ENCODE measurements at places on chromosomes 5 and 9.

DNA sequence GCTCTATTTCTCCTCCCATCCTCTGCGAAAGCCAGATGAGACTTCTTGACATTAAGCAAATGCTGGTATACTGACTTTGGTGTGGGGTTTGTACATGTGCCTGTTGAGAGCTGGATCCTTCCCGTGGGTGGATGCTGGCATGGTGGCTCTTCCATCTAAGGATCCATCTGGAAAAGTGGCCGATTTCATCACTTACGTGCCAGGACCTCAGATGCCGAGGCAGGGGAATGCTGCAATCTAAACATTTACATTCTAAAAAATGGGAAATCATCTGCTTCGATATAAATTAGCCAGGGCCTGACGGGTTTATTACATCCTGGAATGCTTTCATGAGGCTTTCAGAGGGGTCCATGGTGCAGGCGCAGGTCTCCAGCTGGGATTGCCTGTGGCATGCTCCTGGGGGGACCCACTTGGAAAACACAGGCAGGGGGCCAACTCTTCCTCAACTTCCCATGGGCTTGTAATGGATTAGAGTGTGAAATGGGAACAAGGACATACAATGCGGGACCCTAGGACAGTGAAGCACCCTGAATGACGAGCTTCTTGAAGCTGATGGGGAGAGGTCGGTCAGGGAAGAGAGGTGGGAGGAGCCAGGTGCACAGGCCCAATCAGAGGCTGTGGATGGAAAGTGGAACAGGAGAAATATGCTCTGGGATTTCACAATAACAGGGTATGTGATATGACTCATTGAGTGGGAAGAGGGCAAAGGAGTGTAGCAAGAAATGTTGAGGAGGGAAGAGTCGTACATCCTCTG lies 105.5 kb upstream of the PITX1 start:
- no peaks in the 10 kb centered on the region for H3K4me1 ChIP-seq
- peaks cover 5% of the 10 kb centered on the region for H3K27me3 ChIP-seq
- no peak overlapping the region for H3K4me3 ChIP-seq
- H3K27ac ChIP-seq = no peak overlapping the region
- DNase-seq = no peak

DNA sequence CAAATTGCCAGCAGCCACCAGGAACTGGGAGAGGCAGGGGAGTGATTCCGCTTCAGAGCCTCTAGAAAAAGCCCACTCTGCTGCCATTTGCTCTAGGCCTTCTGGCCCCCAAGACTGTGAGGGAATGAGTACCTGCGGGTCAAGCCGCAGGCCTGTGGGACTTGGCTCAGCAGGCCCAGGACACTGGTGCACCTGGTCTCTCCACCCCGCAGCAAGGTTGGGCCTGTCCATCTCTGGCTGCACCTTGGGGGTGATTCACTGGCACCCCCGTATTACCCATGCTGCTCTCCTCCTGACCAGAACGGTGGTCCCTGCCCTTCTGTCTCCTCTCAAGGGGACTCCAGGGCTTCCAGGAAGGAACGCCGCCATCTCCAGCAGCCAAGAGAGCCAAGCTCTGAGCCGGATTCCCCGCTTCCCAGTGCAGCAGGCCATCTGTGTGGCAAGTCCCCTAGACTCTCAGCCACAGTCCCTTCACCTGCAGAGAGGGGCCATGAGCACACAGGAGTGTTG lies 78.4 kb upstream of the OLFM1 start:
- no peak overlapping the region for H3K4me3 ChIP-seq
- DNase-seq = no peak
- H3K27me3 ChIP-seq = peaks cover 8% of the 10 kb centered on the region

DNA sequence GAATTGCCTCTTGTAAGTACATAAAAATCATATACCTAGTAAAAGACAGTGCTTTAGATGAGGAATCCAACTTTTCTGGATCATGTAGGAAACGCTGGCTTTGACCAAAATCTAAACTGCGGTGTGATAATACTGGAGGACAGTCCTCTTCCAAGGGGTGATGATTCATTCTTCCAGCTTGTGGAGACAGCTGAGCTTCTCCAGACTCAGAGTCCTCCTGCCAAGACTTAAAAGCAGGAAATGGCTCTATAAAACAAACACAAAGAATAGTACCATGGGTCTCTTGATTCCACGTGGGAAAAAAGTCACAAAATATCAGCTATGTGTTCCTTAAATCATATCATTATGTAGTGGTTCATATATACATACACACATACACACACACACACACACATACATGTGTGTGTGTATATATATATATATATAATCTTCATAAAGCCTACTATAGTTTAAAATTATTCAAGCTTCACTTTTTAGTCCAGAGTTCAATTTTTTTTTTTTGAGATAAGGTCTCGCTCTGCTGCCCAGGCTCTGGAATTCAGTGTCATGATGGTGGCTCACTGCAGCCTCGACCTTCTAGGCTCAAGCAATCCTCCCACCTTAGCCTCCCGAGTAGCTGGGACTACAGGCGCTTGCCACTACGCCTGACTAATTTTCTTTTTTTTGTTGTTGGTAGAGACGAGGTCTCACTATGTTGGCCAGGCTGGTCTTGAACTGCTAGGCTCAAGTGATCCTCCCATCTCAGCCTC lies 65.0 kb downstream of the PKD2L2 start:
- no peaks in the 10 kb centered on the region for H3K4me1 ChIP-seq
- H3K4me3 ChIP-seq = no peak overlapping the region
- no peaks in the 10 kb centered on the region for H3K27me3 ChIP-seq

GRCh38 chr5:139565411-139566305 lies 4.5 kb downstream of the UBE2D2 start:
- H3K4me3 ChIP-seq = peak overlapping the region; percentile 99
- peak; percentile 42 for DNase-seq
- peaks cover 63% of the 10 kb centered on the region for H3K4me1 ChIP-seq
- H3K36me3 ChIP-seq = peaks cover 89% of the 10 kb centered on the region

DNA sequence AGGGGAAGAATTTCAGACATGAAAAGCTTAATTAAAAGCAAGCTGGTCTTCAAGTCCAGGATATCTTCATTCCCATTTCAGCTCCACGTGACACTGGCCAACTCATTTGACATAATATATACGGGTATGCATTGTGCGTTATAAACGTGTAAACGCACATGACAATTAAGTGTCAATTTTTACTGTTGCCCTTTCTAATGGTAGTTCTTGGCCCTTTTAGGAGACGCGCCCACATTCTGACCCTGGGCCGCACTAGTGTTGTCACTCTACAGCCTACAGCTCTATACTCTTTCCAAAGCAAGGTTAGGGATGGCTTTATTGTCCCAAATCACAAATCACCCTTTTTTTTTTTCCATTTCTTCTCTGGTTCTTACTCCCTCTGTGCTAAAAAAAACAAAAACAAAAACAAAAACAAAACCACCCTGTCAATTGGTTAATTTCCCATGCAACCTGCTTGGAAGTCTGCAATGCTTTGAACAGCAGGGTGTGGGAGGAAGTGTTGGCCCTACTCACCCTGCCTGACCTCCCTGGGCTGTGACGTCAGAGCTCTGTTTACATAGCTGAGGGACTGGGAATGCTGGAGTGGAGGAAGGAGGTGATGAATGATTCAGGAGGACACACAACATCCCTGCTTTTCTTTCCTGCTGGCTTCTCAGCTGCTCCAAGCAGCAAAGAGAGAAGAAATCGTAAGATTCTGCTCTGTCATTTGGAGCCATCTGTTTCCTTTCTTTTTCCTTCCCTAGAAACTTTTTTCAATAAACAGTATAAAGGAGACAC lies 19.3 kb downstream of the RFK start:
- H3K4me1 ChIP-seq = no peaks in the 10 kb centered on the region
- H3K4me3 ChIP-seq = no peak overlapping the region
- no peaks in the 10 kb centered on the region for H3K27me3 ChIP-seq
- DNase-seq = no peak

GRCh38 chr5:74974451-74975091 lies 77.8 kb downstream of the GCNT4 start:
- no peak overlapping the region for H3K4me3 ChIP-seq
- no peaks in the 10 kb centered on the region for H3K27me3 ChIP-seq
- DNase-seq = peak; percentile 35
- peak overlapping the region; percentile 88 for H3K27ac ChIP-seq
- no peaks in the 10 kb centered on the region for H3K36me3 ChIP-seq
- peaks cover 30% of the 10 kb centered on the region for H3K4me1 ChIP-seq

DNA sequence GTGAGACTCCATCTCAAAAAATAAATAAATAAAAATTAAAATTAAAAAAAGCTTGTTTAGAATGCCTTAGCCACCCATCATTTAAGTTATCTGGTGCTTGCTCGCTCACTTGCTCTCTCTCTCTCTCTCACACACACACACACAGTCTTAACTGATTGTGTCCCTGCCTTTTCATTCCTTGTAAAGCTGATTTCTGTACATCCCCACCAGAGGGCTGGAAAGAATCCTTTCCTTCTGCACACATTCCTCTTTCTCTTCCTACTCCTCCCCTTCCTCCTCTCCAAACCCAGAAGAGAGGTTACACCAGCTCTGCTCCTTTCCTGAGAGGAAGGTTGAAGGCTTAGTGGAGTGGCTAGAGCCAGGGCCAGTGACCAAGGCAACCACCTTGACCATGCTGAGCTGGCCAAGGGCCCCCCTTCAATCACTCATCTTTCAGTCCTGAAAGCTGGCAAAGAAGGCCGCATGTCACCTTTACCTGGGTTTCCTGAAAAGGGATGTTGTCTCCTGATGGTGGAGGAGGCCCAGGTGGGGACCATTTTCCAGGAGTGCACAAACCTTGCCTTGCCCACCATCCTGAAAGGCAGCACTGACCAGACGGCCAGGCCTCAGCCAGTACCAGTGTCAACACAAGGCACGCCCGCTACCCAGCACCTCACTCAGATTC lies 25.6 kb downstream of the STK10 start:
- DNase-seq = no peak
- H3K27ac ChIP-seq = peak overlapping the region; percentile 70
- H3K36me3 ChIP-seq = peaks cover 52% of the 10 kb centered on the region
- no peak overlapping the region for H3K4me3 ChIP-seq
